ENCODE measurements at places on chromosomes 16 and 17. TPM values are rescaled to one million over a fixed set of nuclear protein-coding genes. Genes with fewer than 3 reads are reported as not detected.

CDH13 gene
- 208 TPM for total RNA-seq

SLC43A2 gene
- total RNA-seq: 39.1 TPM

CTRB1 gene
- not detected for total RNA-seq

SP6 gene
- total RNA-seq: 1.4 TPM

OR3A2 gene
- not detected for total RNA-seq

TNFRSF17 gene
- not detected for total RNA-seq

MPO gene
- total RNA-seq: not detected

SP2 gene
- total RNA-seq: 1.8 TPM

C17orf113 gene
- total RNA-seq: 0.22 TPM

IRF8 gene
- 3.5 TPM for total RNA-seq

PRSS21 gene
- total RNA-seq: 0.65 TPM

GRB7 gene
- total RNA-seq: 0.09 TPM

SLC7A6OS gene
- 11.9 TPM for total RNA-seq

AOC3 gene
- total RNA-seq: 0.33 TPM

LRRC36 gene
- not detected for total RNA-seq

UMOD gene
- total RNA-seq: not detected

TOP2A gene
- 16.1 TPM for total RNA-seq

ZP2 gene
- 0.11 TPM for total RNA-seq

TBC1D26 gene
- total RNA-seq: not detected

NPIPA8 gene
- total RNA-seq: not detected

TRIM65 gene
- total RNA-seq: 24.2 TPM

PRSS36 gene
- 0.26 TPM for total RNA-seq

MMP2 gene
- 18.9 TPM for total RNA-seq

BCL6B gene
- 76.2 TPM for total RNA-seq

KRTAP9-4 gene
- not detected for total RNA-seq

PRR14 gene
- 5.5 TPM for total RNA-seq

C17orf50 gene
- total RNA-seq: not detected

VAC14 gene
- 15.6 TPM for total RNA-seq

FBXW10B gene
- total RNA-seq: 0.17 TPM

TEKT1 gene
- 0.11 TPM for total RNA-seq

ADORA2B gene
- 2.5 TPM for total RNA-seq

HAS3 gene
- total RNA-seq: 14.5 TPM

CCL7 gene
- 0.09 TPM for total RNA-seq

PPP1R1B gene
- total RNA-seq: not detected

B4GALNT2 gene
- not detected for total RNA-seq

KRTAP1-1 gene
- total RNA-seq: not detected

FBXW10 gene
- total RNA-seq: under 0.01 TPM

TBC1D3 gene
- total RNA-seq: not detected

CEP20 gene
- 19.3 TPM for total RNA-seq

POLDIP2 gene
- total RNA-seq: 54.5 TPM

Measured in dermis lymphatic vessel endothelial cell (primary cell).